Activated T-cell treated with anti-CD3 and anti-CD28 coated beads, Interleukin-2, amount 50 U/mL, for 72 hours (primary cell): ENCODE measurements at places on chromosomes 4 and X. TPM values are rescaled to one million over a fixed set of nuclear protein-coding genes. Genes with fewer than 3 reads are reported as not detected.

PARM1 gene
- 0.19 TPM for total RNA-seq

TCEAL6 gene
- not detected for total RNA-seq

PHEX gene
- 1.9 TPM for total RNA-seq

XAGE1B gene
- not detected for total RNA-seq

RBM47 gene
- 10.9 TPM for total RNA-seq

ETDA gene
- total RNA-seq, result not detected

ADH1B gene
- total RNA-seq, result not detected

NPY5R gene
- total RNA-seq, result not detected

TEX13A gene
- total RNA-seq, result not detected

CCDC110 gene
- total RNA-seq, result 0.19 TPM

ASB12 gene
- total RNA-seq, result 0.31 TPM

PCDH19 gene
- not detected for total RNA-seq

F8A3 gene
- 0.23 TPM for total RNA-seq

TMSB15B gene
- total RNA-seq, result 12.4 TPM

HPSE gene
- 12.8 TPM for total RNA-seq

PRKG2 gene
- not detected for total RNA-seq

HTR2C gene
- total RNA-seq, result not detected

DUSP9 gene
- not detected for total RNA-seq

ATP2B3 gene
- not detected for total RNA-seq

PHF8 gene
- 59.7 TPM for total RNA-seq

TRIML2 gene
- total RNA-seq, result not detected

MAGEC1 gene
- total RNA-seq, result not detected

ARR3 gene
- total RNA-seq, result not detected

ARL13A gene
- total RNA-seq, result not detected
